ENCODE measurements at places on chromosomes 1 and 21.

DNA sequence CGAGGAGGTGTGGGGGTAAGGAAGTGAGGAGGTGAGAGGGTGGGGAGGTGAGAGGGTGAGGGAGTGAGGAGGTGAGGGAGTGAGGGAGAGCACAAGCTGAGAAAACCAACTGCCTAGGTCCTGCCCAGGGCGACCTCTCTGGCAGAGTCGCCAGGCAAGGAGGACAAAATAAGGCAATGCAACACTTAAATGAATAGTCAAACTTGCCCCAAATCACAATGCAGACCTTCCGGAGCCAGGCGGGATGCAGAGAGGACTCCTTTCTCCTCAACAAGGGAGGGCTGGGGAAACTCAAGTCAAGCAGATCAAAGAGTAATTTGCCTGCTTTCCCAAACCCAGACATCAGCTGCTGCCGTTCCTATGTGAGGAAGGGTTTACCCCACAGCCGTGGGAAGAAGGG lies 86.0 kb downstream of the CCDC185 start:
- DNase-seq: no peak

DNA sequence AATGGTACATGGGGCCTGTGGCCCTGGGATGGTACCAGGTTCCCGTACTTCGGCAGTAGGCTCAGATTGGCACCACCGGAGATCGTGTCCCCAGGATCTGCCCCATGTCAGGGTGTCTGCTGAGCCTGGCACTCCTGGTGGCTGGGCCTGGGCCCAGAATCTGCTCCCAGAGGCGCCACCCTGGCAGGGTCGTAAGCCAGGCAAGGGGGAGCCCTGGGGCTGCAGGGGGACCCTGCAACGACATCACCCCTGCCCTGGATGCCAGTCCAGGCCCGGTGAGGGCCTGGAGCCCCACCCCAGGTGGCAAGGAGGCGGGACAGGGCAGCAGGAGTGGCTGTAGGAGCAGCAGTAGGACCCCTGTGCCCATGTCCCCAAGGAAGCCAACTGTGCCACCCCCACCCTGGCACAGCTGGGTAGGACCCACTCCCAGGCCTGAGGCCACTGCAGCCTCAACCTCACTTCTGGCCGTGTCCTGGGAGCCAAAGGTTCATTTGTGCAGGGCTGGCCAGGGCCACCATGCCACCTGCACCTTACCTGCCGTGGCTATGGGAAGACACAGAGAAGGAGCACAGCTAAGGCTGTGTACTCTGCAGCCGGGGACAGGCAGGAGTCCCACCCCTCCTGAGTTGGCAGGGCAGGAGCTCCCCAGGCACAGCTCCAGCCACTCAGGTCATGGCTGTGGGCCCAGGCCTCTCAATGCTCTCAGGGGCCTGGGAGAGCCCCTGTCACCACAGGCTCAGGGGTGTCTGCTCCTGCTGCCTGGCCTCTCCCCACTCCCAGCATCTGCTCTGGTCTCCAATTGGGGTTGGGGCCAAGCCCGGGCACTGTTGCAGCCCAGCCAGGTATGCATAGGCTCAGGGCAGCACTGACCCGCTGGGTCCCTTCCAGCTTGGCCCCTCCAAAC lies 141.7 kb downstream of the EIF4G3 start:
- no peak for DNase-seq

GRCh38 chr1:199098468-199098867 lies 459.6 kb downstream of the PTPRC start:
- DNase-seq: no peak

- DNase-seq: no peak
Measured at GRCh38 chr1:30257322-30257721, 466.1 kb downstream of the MATN1 start.

DNA sequence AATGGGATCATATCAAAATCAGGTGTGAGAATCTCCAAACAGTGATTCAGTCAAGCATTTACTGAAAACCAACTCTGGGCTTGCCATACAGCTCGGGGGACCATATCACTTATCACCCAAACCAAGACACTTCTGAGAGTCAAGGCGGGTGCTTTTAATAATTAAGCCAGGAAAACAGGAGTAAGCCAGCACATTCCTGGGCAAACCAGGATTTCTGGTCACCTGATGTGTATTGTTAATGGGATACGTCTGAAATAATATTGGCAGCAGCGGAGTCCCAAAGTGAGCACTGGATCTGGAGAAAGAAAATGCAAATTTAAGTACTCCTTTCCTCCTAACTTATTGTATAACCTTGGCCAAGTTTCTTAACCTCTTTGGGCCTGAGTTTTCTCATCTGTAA lies 17.6 kb downstream of the OSCP1 start:
- DNase-seq: no peak

All from activated CD8-positive, alpha-beta memory T cell treated with anti-CD3 and anti-CD28 coated beads for 4 hours (primary cell).